ENCODE measurements at places on chromosomes 16 and 17.

- ATAC-seq, result peak; percentile 58
Observed at GRCh38 chr16:57185446-57185944, 344 bp downstream of the PSME3IP1 start.

DNA sequence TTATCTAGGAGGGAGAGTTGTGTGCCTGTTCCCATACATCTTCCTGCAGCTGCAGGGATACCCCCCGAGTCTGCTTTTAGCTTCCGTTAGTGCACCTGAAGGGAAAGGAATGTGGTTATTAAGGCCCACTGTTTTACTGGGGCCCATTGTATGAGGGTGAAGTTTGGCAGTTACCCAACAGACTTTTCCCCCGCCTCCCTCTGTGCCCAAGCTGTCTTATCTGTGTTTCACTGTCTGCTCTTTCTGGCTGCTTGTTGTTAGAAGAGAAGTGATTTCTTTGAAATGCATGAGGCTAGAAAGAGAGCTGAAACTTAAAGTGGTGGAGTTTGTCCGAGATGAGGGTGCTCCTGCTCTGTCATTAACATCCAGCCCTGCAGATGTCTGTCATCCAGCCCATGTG is 7.4 kb upstream of the OR1A2 start:
- no peak for ATAC-seq

GRCh38 chr16:20647736-20648135 is 49.7 kb downstream of the ACSM1 start:
- ATAC-seq, result no peak

DNA sequence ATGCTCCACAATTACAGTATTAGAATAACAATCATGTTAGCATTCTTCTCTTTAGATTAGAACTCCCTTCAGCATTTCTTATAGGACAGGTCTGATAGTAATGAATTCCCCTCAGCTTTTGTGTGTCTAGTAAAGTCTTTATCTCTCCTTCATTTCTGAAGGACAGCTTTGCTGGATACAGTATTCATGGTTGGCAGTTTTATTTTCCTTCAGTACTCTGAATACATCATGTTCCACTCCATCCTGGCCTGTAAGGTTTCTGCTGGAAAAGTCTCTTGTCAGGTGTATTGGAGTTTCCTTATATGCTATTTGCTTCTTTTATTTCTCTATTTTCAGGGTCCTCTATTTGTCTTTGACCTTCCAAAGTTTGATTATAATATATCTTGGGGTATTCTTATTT is 4.0 kb upstream of the ABCA10 start:
- ATAC-seq, result no peak

GRCh38 chr16:85768199-85768598 is 17.3 kb upstream of the C16orf74 start:
- ATAC-seq, result no peak

DNA sequence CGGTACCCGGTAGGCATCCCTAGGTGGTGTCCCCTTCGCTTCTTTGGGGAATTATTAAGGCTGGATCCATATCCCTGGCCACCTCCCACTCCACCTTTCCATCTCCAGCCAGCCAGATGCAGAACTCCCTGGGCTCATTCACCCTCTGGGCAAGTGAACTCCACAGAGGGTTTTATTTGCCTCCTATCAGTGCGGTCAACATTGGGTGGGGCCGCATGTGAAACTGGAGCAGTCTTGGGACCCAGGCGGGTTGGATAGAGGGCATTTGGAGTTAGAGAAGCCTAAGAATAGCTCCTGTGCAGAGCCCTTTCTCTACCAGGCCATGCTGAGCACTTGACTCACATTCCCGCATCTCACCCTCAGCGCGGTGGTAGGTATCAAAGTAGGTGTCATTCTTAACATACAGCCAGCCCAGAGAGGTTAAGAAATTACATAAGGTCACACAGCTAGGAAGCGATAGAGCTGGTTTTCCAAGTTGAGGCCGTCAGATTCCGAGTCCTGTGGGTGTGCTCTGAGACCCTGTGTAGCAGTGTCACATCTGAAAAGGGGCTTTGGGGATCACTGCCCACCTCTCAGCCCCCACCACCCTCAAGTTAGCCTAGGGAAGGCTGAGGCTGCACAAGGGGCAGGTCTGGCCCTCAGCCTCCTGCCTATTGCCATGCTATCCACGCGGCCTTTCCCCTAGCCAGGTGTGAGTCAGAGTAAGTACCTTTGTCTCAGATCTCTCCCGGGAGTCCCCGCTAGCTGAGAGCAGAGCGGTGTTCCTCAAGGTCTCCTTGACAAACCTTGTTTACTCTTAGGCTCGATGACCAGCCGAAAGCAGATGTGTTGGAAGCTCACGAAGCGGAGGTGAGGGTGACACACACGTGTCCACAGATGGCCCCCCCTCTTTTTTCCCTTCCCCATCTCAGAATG is 26.9 kb upstream of the LGALS9 start:
- ATAC-seq, result no peak

GRCh38 chr17:29573558-29573869 is 5.0 kb downstream of the TP53I13 start:
- ATAC-seq, result no peak

GRCh38 chr17:73998653-73999645 is 204.5 kb upstream of the RPL38 start:
- peak; percentile 82 for ATAC-seq

DNA sequence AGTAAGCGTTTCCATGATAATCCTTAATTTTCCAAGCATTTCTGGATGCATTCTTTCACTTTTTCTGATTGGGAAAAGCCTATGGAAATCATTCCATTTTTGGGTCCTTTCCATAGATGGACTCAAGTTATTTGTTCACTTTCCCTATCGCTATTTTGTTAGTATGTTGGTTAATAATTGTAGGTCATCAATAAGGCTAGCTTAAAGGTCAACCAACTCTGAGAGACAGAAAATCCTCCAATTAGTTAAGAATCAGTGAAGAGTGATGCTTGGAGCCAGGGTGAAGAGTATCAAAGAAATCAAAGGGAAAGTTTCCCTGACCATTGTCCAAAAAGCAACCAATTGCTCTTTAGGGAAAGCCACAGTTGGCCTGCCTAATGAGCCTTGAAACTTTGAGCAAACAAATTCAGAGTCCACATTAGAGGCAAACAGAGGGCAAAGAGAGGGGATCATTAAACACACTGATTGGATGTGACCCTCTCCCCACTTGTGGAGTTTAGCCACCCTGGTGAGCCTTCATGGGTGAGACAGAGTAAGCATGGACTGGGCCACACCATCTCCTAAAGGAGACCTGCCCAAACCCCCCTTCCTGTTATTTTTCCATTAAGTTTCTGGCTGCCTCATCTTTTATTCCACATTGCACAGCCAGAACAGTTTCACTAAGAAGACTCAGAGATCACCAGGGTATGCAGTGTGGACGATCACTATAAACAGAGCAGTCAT is 133.4 kb upstream of the DYNLRB2 start:
- no peak for ATAC-seq

DNA sequence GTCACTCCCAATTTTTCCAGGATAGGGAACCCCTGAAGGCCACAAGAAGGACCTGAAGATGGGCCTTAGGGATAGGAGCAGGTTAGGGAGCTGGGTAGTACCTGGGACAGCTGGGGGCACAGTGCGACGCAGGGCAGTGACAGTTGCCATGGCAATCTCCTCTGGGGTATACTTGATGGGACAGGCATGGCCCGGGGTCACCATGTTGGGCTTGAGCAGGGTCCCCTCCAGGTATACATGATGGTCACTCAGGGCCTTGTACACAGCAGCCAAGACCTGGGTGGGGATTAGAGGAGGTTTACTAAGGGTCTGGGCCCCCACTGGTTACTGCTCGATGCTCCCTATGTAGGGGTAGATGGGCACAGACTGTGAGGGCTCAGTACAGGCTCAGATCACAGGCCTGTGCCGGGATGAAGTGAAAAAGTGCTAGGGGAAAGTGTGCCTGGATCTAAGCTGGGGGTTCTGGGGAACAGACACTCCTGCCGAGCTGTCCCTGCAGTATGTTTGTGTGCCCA is 2.7 kb downstream of the ALDOC start:
- no peak for ATAC-seq

GRCh38 chr17:43211123-43211479 is 574 bp upstream of the TMEM106A start:
- no peak for ATAC-seq

- ATAC-seq, result no peak
Observed at GRCh38 chr16:88610909-88611812, 27.2 kb upstream of the IL17C start.

GRCh38 chr17:48003417-48004151 is 32.7 kb downstream of the CDK5RAP3 start:
- ATAC-seq, result no peak

DNA sequence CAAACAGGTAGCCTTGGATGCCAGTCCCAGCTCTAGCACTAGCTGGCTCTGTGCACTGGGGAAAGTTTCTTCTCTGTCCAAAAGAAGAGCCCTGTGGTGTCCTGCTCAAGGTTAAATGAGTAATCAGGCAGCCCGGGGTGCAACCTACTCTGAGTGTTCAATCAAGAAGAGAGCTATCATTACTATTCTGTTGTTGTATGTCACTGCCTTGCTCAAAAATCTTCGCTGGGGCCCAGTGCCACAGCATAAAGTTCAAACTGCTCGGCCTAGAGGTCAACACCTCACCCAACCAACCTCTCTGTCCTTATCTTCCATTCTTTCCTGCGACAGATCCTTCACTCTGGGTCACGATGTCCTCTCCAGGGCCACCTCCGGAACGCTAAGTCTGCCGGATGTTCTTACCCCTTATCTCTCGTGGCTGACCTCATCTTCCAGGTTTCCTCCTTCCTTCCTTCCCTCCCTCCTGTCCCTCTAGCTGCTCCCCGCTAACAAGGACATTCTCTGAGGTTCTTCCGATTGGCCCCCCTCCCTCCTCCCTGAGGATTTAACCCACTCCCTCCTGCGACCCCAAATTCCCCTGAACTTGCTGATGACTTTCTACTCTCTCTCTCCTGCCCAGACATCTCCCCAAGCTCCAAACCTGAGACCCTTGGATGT is 4.4 kb downstream of the FDXR start:
- no peak for ATAC-seq

All from stimulated activated memory B cell treated with anti-CD40 and anti-IgM and Interleukin-4, amounts not matched to agents 10 μg/mL and 1 μg/mL and 100 μg/mL, for 72 hours (primary cell).